ENCODE measurements at places on chromosomes 3 and 15.

DNA sequence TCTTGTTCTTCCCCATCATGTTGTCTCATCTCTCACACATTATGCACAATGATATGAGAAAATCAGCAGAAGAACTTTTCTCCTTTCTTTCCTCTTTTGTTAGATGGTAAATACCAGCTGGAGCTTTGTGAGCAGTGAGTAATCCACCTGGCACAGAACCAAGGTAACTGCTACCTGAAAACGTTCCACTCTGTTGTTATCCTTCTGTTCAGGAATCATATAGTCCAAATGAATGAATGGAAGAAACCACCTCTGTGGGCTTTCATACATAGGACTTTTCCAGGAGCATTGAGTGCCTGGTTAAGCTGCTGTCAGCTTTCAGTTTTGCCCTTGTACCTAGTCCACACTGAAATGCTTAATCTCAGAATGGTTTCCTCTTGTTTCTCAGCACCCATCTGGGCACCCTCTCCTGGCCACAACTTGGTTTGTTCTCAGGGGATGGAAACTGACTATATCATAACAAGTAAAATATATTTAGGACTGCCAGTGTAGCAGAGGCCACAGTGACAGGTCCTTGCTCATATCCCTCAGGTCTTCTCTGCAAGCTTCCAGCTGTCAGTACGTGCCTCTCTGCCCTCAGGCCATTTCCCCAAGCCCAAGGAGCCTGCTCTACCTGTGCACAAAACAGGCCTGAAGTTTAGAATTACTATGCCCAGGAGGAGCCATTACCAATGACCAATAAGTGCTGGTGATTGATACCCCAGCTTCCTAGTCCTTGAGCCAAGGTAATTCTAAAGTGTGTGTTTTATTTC, 23.5 kb upstream of the SLC4A7 start:
- no peak for DNase-seq

DNA sequence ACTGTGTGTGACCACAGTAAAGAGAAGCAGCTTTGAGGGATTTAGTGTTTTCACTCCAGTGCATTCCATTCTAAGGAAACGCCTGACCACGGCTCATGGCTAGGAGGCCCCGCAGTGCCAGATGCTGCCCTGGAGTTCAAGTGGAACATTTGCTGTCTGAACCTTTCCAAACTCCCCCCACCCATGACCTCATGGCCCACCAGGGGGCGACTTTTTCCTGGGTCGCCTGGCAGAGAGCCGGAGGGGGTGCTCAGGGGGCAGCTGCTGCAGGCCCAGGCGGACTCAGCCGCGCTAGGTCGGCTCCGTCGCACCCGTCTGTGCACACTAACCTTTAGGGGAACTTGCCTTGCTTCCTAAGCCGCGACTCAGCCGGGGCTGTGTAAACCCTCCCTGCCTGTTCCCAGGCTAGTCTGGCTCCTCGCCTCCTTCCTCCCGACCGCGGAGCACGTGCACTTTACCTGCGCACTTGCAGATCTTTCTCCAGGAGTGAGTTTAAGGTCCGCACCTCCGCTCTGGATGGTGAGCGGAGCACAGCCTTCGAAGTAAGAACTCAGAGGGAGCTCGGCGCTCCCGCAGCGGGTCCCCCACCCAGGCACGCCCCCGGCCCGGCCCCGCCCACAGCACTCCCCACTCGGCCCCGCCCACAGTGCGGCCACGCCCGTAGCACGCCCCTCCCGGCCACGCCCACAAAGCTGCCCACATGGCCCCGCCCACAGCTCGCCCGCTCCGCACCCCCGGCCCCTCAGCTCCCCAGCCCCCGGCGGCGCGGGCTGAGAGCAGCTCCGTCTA, at the start of gene OCA2:
TSS of gene OCA2 (minus strand) at position 550 of the 789 bp plus-strand sequence. CDS start 17,441 bp downstream, outside the sequence.
- DNase-seq, result peak; percentile 40

GRCh38 chr3:51373658-51374421, 11.3 kb upstream of the MANF start:
- DNase-seq, result no peak

DNA sequence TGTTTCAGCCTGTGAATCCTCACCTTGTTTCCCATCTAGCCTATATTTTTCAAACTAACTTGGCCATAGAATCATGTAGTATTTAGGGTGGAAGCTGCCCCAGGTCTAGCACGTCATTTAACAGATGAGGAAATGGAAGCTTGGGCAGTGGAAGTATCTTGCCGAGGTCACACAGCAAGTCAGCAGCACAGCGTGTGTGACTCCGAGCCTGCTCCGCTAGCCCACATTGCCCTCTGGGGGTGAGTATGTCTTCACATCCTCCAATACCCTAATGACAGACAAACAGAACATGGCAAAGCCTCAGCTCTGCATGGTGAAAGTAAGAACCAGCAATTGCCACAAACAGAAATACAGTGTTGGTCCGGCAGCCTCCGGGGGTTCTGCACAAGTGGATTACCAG, 2.2 kb upstream of the CCR5 start:
- peak; percentile 28 for DNase-seq

DNA sequence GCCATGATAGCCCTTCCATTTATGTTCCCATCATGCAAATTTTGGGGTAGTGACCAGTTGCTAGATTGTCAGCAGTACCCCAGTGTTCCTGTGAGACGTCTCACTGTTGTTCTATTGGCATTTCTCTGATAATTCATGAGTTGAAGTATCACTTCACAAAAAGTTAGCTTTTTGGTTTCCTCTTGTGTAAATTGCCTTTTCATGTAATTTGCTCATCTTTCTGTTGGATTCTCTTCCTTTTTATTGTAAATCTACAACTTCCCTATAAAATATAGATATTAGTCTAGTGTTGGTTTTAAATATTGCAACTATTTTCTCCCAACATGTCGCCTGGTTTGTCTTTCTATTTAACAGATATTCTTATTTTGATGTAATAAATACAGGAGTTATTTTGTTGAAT, 7.5 kb upstream of the A4GNT start:
- DNase-seq, result no peak

GRCh38 chr3:106168962-106169750, 300.3 kb upstream of the CBLB start:
- DNase-seq, result no peak

- no peak for DNase-seq
Measured at GRCh38 chr15:83287541-83288027, 3.1 kb upstream of the BNC1 start.

Data from activated T-helper 1 cell treated with anti-CD3 and anti-CD28 coated beads, Interleukin-12 subunit alpha, Interleukin-12 subunit beta, Interleukin-2, Interleukin-4 antibody, amounts not matched to agents 30 ng/mL and 10 ng/mL and 1 ng/mL, durations not matched to agents 14 hours and 24 hours and 36 hours (primary cell).